ENCODE measurements at places on chromosomes 4 and X.
A peak's percentile ranks its signal among the peaks of the same experiment; 100 is the strongest.

- no peak for DNase-seq
These were observed at the start of gene EDA2R for GRCh38 chrX:66638591-66639500. Gene EDA2R (minus strand): TSS chrX:66639078. CDS start chrX:66616020, 23,058 bp downstream.

- DNase-seq, result peak; percentile 13
These were observed 4.3 kb upstream of the HAUS7 start for GRCh38 chrX:153474718-153475117.

GRCh38 chrX:42398967-42399631 is 378.9 kb downstream of the PPP1R2C start:
- no peak for DNase-seq

- DNase-seq, result no peak
These were observed 91.9 kb downstream of the TSPAN5 start for GRCh38 chr4:98566361-98567008.

DNA sequence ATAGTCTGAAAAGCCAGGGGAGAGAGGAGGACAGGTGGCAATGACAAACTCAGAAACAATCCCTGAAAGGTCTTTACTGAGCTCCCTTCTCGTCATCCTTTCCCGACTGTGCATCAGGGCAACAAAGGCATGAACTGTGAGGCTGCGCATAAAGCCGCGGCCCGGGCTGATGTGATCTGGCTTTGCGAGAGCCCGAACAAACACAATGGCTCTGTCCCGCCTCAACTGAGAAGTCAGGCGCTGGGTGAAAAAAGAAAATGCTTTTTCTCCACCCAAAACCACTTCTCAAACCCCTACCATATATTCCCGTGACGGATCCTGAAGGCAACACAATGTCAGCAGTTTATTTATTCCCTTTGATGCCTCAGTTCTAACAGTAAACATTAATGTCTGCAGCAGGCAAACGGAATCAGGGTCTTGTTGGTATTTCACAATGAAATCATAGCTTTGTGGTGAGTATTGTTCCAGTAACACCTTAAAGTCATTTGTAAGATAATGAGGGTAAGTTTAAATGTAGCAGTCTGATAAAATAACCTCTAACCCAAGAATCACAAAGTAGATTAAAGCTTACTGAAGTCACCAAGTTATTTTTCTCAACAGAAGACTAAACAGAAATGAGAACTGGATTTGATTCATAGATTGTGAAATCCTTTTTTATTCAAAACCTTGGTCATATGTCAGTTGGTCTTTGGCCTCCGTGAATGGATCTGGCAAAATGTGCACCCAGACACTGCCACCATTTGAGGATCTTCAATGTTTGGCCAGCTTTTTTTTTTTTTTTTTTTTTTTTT is 67.4 kb downstream of the APBB2 start:
- DNase-seq, result no peak

- DNase-seq, result no peak
These were observed 250.2 kb downstream of the TENM3 start for GRCh38 chr4:182493377-182493776.

- DNase-seq, result no peak
These were observed 17.1 kb upstream of the CT47C1 start for GRCh38 chrX:119055687-119056086.

DNA sequence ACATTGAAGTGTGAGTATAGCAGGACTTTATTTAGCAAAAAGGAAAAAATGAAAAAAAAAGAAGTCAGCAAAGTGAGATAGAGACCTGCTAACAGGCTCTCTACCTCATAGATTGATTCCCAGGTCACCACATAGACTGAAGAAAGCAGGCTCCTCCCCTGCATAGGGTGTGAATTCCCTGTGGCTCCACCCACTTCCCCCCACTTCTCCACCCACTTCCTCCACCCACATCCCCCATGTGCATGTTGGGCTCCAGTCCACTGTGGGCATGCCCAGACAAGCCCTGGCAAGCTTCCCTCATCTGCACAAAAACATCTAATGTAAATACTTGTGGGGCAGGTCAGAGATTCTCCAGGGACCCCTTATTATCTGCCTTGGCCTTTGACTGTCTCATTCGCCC is 97.8 kb downstream of the TMEM47 start:
- DNase-seq, result no peak

GRCh38 chr4:2049381-2049780 is 9.7 kb upstream of the NAT8L start:
- no peak for DNase-seq

GRCh38 chrX:23403849-23404248 is 69.2 kb downstream of the PTCHD1 start:
- DNase-seq, result no peak

DNA sequence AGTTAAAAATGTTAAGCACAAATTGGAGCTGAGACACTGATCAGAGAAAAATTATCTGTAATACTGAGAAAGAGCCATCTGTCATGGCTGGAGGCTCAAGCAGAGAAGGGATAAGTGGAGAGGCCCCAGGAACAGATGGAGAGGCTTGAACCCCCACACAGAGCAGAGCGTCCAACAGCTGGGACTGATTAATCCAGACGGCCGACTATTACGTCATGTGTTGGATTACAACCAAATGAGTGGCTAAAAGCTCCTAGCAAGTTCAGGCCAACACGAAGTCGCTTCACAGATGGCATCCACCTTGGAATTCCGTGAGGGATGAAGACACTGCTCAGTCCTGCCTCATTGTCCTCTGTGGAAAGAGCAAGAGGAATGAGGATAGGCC is 57.7 kb upstream of the ATXN3L start:
- no peak for DNase-seq

GRCh38 chr4:44725726-44726037 is 674 bp downstream of the GNPDA2 start:
- DNase-seq, result no peak

DNA sequence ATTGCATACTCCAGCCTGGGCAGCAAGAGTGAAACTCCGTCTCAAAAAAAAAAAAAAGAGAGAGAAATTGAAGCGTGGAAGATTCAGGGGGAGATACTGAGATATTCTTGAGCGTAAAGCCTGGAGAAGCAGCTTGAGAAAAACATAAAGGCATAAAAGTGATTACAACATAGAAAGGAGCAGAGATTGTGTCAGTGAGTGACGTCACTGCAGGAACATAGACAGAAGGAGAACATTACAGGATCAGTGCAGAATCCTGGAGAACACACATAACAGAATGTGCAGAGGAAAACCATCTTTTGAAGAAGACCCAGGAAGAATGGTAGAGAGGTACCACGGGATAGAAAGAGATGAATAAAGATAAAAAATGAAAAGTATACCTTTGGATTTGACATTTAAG is 147.0 kb downstream of the APBB2 start:
- DNase-seq, result no peak

DNA sequence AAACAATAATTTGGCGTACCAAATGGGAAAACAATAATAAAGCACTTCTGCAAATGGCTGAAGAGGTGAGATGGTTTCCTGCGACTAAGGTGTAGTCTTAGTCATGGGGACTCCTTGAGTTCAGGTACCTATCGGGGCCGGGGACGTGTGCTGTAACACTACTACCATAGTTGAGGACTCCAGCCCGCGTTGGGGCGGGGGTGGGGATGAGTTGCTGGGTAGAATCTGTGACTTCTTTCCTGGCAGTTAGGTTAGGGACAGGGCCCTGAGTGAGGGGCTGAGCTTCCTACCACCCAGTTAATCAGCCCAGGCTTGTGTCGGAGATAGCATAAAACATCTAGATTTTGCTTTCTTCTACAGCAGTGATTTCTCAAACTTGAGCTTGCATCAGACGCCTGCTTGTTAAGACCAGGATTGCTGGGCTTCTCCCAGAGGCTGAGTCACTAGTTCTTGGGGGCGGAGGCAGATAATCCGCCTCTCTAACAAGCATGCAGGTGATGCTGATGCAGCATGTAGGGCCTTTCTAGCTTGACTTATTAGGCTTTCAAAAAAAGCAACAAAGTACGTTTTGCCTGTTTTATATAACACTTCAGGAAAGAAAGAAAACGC is 30.2 kb downstream of the RBBP7 start:
- DNase-seq, result no peak

DNA sequence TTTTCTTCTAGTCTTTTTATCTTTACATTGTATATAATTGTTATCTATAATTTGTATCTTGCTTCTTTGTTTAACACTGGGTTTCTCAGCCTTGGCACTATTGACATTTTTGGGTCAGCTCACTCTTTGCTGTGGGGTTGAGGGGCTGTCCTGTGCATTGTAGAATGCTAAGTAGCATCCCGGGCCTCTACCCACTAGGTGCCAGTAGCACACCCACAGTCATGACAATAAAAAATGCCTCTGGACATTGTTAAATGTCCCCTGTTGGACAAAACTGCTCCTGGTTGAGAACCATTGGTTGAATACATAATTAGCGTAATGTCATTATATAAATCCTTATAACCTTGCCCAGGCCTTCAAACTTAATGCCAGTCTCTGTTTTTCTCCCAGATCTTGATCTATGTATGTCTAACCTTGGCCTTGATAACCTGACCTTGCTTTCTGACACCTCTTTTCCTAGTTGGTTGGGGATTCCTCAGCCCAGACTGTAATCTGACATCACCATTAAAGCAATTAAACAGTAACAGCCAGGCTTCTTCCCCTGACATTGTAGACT is 46.1 kb downstream of the DCX start:
- no peak for DNase-seq

DNA sequence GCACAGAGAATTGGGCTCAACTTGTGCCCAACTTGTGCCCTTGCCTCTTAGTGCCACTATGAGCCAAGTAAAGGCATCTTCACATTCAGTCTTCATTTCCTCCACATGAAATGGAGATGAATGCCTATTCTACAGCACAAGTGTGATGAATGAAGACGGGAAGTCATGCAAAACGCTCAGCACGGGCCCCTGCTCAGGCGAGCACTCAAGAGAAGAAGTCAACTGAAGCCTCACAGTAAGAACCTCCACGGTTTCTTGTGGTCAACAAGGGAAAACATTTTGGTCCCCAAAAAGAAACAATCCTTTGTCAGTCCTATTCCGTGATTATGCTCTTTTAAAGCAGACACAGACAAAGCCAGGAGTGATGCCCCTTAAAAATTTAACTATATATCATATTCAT is 87.0 kb downstream of the IRF2 start:
- no peak for DNase-seq

DNA sequence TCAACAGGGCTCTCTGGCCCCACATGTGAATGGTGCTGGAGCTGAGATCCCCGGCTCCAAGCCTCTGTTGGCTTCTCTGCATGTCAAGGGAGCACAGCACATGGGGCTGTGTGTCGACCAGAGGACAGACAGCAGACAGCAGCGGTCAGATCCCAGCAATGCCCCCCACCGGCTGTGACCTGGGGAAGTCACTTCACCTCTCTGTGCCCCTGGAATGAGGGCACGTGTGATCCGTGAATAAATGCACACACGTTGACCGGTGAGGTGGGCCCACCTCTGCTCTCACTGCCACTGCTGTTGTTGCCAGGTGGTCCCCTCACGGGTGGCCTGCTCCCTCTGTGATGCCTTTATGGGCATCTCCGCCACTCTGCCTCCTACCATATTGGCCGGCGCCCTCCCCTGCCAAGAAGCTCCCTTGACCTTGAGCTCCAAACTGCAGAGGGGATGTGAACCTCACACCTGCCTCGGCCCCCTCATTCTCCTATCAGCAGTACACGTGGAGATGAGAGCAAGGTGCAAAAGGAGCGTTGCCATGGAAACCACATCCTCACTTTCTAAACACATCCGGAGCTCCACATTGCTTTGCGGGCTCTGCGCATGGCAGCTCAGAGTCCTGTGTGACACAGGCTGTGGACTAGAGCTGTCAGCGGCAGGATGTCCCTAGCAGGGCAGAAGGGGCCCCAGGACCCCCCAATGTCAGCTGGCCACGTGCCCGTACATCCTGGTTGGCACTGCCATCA is 75.4 kb downstream of the ABLIM2 start:
- DNase-seq, result no peak

- DNase-seq, result no peak
These were observed 1.9 kb upstream of the NEUROG2 start for GRCh38 chr4:112517911-112518310.

- no peak for DNase-seq
These were observed 218.9 kb downstream of the OR13H1 start for GRCh38 chrX:131762802-131763234.

GRCh38 chr4:113026556-113026955 is 22.9 kb upstream of the ANK2 start:
- DNase-seq, result no peak

DNA sequence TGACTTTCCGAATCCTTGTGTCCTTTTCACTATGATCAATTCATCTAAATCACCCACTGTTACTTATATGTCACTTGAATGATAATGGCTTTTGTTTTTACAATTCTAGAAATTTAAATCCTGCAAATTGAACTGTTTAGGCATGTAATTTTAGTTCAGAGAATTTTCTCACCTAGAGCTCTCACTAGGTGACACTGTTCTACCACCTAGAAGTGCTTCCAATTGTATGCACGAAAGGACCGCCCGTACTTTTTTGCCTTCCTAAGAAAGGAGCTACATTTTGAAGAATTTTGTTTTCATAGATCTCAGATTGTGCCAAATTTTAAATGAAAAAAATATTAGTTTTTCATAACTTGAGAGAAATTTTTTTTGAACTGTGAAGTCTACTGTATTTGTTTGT is 481.6 kb upstream of the FSTL5 start:
- no peak for DNase-seq

GRCh38 chrX:110409925-110410324 is 51.3 kb downstream of the RTL9 start:
- no peak for DNase-seq

DNA sequence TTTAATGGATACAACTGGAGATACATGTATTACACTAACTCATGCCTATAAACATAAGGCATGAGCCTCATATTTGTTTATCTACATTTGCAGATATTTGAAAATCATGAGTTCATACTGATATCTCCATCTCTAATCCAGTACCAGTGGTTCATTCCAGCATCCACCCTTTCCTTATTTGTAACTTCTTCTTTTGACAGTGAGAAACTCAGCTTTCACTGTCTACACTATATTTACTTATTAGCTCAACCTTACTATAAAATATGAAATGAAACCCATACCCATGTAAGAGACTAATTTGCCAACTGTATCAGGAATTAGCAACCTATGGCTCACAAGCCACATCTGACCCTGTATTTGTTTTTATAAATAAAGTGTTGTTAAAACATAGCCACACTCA is 161.9 kb upstream of the GPRIN3 start:
- no peak for DNase-seq

DNA sequence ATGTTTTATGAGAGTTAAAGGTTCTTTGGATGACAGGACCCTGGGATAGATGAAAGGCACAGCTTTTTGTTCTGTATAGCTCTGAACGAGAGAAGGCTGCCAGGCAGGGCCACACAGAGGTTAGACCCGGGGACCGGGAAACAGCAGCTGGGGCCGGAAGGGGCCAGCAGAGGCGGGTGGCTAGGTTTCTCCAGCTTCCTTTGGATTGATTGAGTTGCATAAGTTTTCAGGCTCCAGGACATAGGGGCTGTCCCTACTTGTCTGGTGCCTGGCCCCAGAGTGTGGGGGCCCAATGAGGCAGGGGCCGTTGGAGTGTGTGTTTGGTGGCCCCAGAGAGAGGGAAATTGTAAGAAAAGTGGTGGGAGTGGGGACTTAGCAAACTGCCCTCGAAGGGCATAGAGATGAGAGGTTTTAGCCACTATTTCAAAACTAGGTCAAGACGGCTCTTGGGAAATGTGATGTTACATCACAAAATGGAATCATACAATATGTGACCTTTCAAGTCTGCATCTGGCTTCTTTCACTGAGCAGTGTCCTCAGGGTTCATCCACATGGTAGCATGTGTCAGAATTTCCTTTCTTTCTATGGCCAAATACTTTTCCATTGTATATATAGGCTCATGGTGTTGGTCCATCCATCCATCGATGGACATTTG is 3.7 kb downstream of the ZFP92 start:
- DNase-seq, result no peak
